ENCODE measurements at places on chromosomes 12 and 14.

GRCh38 chr12:65685514-65685913 lies 138.8 kb upstream of the HMGA2 start:
- no peak for DNase-seq

- no peak for DNase-seq
Observed at GRCh38 chr12:102061096-102061559, 663 bp downstream of the WASHC3 start.

DNA sequence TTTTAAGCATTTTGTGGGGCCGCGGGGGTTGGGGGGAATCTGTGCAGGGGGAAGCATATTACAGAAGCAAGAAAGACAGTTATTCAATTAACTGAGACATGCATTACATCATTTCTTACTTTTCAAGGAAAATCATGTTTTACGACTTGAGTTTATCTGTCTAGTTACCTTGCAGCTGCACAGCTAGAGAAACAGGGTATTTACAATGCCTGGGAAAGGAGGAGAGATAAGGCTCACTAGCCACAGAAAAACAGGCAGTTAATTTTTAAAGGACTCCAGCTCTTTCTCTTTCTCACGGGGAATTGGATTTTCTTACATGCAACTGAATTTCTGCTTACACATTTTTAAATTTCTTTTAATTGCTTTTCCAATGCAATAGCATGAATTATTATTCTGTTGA lies 22.2 kb downstream of the FCF1 start:
- DNase-seq, result no peak

DNA sequence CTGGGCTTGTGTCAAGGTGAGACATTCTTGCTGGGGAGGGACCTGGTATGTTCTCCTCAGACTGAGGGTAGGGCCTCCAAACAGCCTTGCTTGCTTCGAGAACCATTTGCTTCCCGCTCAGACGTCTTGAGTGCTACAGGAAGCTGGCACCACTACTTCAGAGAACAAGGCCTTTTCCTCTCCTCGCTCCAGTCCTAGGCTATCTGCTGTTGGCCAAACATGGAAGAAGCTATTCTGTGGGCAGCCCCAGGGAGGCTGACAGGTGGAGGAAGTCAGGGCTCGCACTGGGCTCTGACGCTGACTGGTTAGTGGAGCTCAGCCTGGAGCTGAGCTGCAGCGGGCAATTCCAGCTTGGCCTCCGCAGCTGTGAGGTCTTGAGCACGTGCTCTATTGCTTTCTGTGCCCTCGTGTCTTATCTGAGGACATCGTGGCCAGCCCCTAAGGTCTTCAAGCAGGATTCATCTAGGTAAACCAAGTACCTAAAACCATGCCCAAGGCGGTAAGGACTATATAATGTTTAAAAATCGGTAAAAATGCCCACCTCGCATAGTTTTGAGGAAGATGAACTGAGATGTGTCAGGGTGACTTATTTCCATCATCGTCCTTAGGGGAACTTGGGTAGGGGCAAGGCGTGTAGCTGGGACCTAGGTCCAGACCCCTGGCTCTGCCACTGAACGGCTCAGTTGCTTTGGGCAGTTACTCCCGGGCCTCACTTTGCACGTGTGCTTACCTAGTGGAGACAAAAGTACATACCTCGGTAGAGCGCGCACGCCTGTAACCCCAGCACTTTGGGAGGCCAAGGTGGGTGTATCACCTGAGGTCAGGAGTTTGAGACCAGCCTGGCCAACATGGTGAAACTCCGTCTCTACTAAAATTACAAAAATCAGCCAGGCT lies 4.3 kb downstream of the GAPDH start:
- no peak for DNase-seq

DNA sequence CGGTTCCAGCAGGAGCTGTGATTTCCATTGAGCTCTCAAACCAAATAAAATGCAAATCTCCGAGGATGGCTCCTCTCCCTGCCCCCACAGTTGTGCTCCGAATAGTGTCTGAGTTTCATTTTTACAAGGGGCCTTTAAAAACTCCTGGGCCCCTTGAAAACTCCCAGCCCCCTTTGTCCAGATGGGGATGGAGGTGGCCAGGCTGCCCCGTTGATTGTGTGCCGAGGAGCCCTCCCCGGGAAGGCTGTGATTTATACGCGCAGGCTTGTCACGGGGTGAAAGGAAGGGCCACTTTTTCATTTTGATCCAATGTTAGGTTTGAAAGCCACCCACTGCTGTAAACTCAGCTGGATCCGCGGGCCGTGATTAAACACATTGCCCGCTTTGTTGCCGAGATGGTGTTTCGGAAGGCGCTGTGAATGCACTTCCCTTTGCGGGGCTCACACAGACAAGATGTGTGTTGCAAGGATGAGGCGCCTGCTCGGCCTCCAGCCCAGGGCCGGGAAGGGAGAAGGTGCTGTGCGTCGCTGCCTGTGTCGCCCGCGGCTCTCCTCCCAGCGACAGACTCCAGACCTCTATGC lies 98.8 kb downstream of the TMEM132C start:
- no peak for DNase-seq

GRCh38 chr14:69317102-69317755 lies 57.3 kb downstream of the GALNT16 start:
- DNase-seq, result peak; percentile 31

GRCh38 chr12:46400406-46400805 lies 27.8 kb upstream of the SLC38A2 start:
- no peak for DNase-seq

DNA sequence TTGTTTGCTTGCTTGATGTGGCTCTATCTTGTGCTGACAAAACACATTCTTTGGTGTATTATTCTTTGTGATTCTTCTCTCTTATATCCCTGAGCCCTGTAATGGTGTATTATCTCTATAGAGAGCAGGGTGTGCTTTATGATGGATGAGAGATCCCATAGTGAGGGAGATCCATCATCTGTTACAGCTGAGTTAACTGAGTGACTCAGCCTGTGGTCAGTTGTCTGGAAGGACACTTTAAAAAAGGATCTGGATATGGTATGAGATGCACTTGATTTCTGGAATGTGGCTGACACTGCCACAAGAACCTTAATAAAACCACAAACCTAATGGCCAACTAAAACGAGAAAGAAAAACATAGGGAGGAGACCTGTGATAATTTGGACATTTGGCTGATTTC lies 461.4 kb upstream of the SYT1 start:
- DNase-seq, result no peak

DNA sequence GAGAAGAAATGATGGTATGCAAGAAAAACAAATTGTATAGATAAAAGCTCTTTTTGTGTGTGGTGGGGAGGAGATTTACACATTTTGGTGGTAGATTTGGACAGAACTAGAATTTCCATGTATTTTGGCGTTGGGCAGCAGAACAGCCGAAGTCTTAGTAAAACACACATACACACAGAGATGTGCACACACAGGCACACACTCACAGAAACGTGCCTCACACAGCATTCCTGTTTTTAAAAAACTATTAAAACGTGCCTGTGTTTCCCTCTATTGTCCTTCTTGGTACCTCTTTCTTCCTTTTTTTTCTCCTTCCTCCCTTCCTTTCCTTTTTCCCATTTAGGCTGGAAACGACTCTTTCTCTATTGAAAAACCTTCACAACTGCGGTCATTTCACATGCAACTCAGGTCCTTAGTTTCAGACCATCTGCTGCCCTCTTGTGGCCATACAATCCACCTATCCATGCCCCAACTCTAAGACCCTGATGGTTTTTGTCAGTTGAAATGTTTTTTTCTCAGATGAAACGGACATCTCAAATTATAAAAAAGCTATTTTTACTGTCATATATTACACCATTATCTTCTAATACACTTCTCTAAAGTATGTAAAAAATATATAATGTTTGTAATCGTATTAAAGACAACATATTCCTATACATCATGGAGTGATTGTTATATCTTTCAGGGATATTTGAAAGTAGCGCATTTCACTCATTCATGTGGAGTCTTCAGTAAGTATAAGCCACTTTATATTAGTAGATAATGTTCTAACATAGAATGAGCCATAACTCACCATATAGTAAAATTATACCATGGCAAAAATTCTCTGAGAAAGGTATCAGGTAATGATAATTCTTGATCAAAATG lies 386.7 kb upstream of the NOVA1 start:
- no peak for DNase-seq

GRCh38 chr12:13627536-13627935 lies 353.9 kb downstream of the GRIN2B start:
- DNase-seq, result no peak

DNA sequence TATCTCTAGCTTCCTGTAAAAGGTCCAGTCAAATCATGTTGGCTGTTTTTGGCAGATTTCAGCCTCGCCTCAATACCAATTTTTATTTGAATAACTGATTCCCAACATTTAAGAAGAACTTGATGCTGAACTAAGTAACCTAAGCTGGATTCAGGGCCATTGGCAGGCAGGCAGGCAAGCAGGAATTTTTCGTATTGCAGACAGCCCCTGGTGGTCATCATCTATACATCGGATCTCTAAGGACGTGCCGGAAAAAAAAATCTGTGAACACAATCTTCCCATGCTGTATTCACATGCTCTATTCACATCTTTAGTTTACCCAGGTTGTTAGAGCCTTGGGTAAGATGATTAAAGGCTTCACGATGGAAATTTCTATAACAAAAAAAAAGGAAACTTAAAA lies 7.0 kb downstream of the VCPKMT start:
- DNase-seq, result no peak

DNA sequence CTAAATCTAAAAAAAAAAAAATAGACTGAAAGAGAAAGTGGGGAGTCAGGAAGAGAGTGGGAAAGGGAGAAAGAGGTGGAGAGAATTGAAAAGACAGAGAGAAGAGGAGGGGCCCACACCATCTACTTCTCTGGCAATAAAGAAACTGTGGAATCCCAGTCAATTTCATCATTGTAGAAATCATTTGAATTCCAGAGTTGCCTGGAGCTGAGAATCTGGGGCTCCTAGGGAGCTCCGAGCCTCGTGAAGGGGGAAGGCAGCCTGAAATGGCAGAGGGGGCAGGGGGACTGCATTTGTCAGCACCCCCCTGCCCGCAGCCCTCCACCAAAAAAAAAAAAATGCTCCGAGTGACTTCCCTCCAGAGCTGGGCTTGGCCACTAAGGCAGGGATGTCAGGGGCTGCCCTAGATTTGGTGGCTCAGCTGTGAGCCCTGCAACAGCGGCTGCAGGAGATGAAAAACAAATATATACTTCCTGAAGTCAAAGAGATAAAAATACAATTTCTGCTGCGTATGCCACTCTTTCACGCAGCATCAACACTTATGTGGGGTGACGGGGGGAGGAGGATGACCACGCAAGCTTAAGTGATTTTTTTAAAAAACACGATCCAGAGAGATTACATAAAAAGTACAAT lies 80.5 kb downstream of the BCL11B start:
- DNase-seq, result no peak

DNA sequence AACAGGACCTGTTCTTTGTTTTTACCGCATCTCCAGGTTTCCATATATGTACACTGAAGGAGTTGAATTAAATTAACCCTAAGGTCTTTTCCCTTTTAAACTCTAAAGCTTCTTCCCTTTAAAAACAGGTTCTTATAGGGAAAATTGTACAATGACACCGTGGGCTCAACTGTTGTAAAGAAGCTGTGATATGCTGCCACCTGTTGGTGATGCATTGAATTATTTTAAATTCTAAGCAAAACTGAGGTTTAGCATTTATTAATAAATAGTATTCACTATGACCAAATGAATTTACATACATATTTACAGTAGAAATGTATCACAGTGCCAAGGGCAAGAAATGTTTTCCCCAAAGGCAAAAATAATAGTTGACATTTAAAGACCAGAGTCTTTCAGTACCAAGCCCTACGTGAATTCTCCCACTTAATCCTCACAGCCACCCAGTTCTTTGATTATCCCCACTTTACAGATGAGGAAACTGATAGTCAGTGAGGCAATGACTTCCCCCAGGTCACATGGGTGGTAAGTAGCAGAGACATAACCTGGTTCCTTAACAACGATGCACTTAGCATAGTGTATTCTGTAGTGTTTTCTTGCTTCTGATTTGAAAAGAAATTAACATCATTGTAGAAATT lies 35.7 kb upstream of the TMEM263 start:
- no peak for DNase-seq

GRCh38 chr14:66662374-66662773 lies 154.4 kb downstream of the GPHN start:
- no peak for DNase-seq

GRCh38 chr14:61802010-61802568 lies 39.9 kb downstream of the SNAPC1 start:
- no peak for DNase-seq

DNA sequence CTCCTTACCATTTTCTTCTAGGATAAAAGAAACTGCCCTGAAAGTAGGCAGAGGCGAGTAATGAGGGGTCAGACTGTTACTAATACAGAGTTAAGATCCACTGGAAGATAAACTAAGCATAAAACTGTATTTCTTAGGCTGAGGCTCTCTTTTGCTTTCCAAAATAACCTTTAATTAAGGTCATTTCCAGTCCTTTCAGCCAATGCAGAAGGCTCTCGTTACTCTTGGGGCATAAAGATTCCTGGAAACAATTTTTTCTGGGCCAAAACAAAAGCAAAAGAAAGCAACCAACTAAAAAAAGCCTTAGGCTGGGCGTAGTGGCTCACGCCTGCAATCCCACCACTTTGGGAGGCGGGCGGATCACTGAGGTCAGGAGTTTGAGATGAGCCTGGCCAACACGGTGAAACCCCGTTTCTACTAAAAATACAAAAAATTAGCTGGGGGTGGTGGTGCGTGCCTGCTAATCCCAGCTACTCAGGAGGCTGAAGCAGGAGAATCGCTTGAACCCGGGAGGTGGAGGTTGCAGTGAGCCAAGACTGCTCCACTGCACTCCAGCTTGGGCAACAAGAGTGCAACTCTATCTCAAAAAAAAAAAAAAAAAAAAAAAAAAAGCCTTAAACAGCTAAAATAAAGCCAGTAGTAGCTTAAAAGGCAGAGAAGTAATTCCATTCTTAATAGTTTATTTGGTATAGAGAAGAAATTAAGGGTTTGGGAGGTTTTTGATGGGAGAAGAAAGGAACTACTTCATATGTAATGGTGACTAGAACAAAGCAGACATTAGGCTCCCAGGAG lies 68.9 kb upstream of the STAC3 start:
- no peak for DNase-seq

GRCh38 chr14:93240678-93241000 lies 33.6 kb downstream of the UBR7 start:
- no peak for DNase-seq

DNA sequence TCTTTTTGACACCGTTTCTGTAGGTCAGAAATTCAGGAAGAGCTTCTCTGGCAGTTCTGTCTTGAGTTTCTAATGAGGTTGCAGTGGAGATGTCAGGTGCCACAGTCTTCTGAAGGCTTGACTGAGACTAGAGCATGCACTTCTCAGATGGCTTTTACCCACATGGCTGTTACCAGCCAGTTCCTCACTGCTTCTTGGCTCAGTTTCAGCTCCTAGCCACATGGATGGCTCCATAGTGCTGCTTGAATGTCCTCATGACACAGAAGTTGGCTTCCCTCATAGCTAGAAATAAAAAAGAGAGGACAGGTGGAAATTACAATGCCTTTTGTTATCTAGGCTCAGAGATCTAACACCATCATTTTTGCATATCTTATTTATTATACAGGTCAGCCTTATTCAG lies 38.1 kb upstream of the SLC2A13 start:
- no peak for DNase-seq

DNA sequence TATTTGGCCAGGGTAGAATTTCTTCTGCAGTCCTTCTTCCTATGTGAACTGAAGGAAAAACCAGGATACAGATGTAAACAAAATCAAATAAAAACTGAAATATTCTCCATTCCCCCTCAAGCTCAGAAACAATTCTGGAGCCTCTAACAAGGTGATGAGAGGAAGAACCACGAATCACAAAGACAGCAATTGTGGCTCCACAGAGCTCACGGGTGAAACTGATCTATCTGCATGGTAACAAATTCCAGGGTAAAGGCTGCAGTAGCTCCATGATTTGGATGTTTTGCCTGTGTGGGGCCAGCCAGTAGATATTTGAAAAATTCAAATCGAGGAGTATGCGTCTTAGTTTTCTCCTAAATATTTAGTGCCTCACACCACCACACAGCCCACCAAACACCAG lies 10.6 kb downstream of the GRIN2B start:
- DNase-seq, result no peak
